MCF 10A (cell line): ENCODE measurements at places on chromosomes 3 and 15. TPM values are rescaled to one million over a fixed set of nuclear protein-coding genes. Genes with fewer than 3 reads are reported as not detected.

DNA sequence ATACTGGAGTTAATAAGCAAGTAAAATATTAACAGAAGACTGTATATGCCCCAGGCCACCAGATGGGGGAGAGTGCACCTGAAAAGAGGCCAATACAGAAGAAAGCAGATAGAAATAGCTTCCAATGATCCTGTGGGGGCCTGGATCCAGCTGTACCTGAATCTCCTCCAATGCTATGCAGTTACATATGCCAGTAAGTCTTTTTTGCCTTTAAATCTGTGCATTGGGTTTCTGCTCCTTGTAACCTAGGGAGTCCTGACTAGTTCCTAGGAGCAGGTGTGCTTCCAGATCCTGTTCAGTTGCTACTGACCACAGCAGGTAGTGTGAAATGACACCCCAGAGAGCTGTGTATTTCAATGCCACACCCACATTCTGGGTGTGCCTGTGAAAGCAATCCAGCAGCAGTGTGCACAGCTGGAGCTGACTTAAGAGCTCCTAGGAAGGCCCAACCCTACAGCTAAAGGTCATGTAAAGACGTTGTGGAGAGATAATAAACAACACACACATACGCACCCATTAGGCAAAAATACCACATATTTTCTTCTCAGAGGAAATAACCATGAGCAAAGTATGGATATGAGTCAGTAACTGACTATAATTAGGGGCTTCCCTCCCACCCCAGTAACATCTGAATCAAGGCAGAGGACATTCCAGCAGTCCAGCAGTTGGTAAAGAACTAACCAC lies 62.2 kb upstream of the AKAP13 start:
- H3K27ac ChIP-seq, result no peak overlapping the region
- peaks cover 21% of the 10 kb centered on the region for H3K4me1 ChIP-seq
- no peaks in the 10 kb centered on the region for H3K27me3 ChIP-seq
- no peak overlapping the region for H3K4me3 ChIP-seq
- H3K36me3 ChIP-seq, result no peaks in the 10 kb centered on the region

- DNase-seq, result no peak
- H3K4me1 ChIP-seq, result no peaks in the 10 kb centered on the region
- peaks cover 35% of the 10 kb centered on the region for H3K27me3 ChIP-seq
- no peak overlapping the region for H3K27ac ChIP-seq
- no peaks in the 10 kb centered on the region for H3K36me3 ChIP-seq
- H3K4me3 ChIP-seq, result no peak overlapping the region
These were observed 27.2 kb upstream of the DAZL start for GRCh38 chr3:16632395-16632794.

GRCh38 chr3:120693439-120694171 lies 11.6 kb upstream of the HGD start:
- peak overlapping the region; percentile 83 for H3K27ac ChIP-seq
- H3K4me3 ChIP-seq, result no peak overlapping the region
- no peaks in the 10 kb centered on the region for H3K36me3 ChIP-seq
- no peaks in the 10 kb centered on the region for H3K27me3 ChIP-seq
- peak; percentile 26 for DNase-seq
- H3K4me1 ChIP-seq, result peaks cover 7% of the 10 kb centered on the region

Gene CKMT1A
- total RNA-seq, result 11.4 and 27.5 TPM in 2 replicates

Gene CHRM5
- not detected in 2 replicates for total RNA-seq

GRCh38 chr3:172647823-172648222 lies 63.0 kb downstream of the NCEH1 start:
- H3K36me3 ChIP-seq, result no peaks in the 10 kb centered on the region
- H3K27ac ChIP-seq, result no peak overlapping the region
- peak; percentile 84 for DNase-seq
- H3K27me3 ChIP-seq, result no peaks in the 10 kb centered on the region
- H3K4me3 ChIP-seq, result no peak overlapping the region

- no peaks in the 10 kb centered on the region for H3K27me3 ChIP-seq
- no peak for DNase-seq
- H3K27ac ChIP-seq, result peak overlapping the region; percentile 16
- no peaks in the 10 kb centered on the region for H3K36me3 ChIP-seq
These were observed 13.6 kb upstream of the HRH1 start for GRCh38 chr3:11140713-11141104.

Gene AADACL2
- total RNA-seq, result not detected in 2 replicates

Gene ITIH4
- 0.58 and 2.9 TPM in 2 replicates for total RNA-seq

DNA sequence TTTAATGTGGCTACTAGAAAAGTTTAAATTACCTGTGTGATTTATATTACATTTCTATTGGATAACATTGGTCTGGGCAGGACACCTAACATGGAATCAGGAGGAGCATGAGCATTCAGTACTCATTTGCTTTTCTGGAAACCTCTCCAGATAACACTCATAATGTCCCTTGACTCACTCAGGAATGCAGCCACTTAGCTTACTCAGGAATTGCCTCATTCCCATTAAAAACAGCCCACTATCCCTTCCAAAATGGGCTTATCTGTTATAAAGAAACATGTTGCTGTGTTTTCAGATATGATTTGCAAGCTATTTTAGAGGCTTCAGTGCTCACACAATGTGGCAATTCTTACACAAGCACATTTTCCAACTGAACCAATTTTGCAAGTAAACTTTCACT lies 17.1 kb downstream of the GBE1 start:
- DNase-seq, result peak; percentile 80
- peaks cover 15% of the 10 kb centered on the region for H3K36me3 ChIP-seq
- no peaks in the 10 kb centered on the region for H3K27me3 ChIP-seq
- H3K4me1 ChIP-seq, result peaks cover 38% of the 10 kb centered on the region

Gene CTDSPL
- total RNA-seq, result 28.6 and 38.8 TPM in 2 replicates

DNA sequence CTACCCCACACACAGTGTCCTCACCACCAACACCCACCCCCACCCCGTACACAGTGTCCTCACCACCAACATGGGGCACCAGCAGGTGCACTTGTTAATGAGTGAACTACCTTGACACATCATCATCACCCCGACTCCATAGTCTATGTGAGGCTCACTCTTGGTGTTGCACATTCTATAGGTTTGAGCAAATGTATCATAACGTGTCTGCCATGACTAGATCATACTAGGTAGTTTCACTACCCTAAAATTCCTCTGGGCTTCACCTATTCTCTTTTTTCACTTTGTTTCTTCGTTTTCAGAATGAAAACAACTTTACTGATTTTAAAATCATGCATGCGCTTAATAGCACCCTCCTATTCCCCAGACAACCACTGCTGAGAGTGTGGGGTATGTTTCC lies 102.6 kb upstream of the SLC6A6 start:
- no peak for DNase-seq
- H3K36me3 ChIP-seq, result no peaks in the 10 kb centered on the region
- H3K27me3 ChIP-seq, result peaks cover 16% of the 10 kb centered on the region
- no peak overlapping the region for H3K27ac ChIP-seq

- no peak overlapping the region for H3K4me3 ChIP-seq
- peaks cover 7% of the 10 kb centered on the region for H3K27me3 ChIP-seq
- no peak for DNase-seq
- no peaks in the 10 kb centered on the region for H3K4me1 ChIP-seq
These were observed 283.5 kb downstream of the SV2B start for GRCh38 chr15:91383532-91383931.

DNA sequence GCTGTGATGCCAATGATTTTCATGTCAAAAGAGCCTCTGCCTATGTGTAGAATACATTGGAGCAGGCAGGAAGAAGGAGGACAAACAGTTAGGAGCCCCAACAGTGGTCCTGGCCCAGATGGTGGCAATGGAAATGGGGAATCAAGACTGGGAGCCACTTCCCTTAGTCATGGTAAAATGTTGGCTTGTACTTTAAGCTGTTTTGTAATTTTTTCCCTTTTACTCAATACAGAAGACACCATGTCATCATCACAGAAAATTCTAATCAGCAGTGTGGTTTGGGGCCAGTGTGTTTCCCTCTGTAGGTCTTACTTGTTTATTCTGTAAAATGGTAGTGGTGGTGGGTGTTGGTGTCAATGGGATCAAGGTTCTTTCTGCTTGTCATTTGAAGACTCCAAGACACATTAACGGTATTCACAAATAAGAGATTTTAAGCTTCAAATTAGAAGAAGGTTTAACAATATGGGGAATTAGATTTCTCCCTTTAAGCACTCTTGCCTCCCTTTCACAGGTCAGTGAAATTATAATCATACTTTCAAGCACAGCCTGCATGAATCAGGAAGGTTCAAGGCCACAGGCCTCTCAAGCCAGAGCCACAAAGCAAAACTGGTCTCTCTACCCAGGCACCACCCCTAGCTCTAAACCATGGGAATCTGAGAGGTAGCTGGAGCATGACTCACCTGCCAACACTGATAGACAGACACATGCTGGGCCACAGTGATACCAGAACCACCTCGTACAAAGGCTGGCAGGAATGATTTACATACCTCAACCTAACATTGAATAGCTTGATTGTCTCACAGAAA lies 24.9 kb downstream of the SIAH2 start:
- peak; percentile 68 for DNase-seq
- H3K27me3 ChIP-seq, result no peaks in the 10 kb centered on the region
- peaks cover 37% of the 10 kb centered on the region for H3K4me1 ChIP-seq
- H3K27ac ChIP-seq, result no peak overlapping the region
- peaks cover 31% of the 10 kb centered on the region for H3K36me3 ChIP-seq

Gene LEKR1
- 1.3 and 2.2 TPM in 2 replicates for total RNA-seq

- H3K36me3 ChIP-seq, result no peaks in the 10 kb centered on the region
- no peak overlapping the region for H3K4me3 ChIP-seq
- no peak for DNase-seq
These were observed 15.9 kb upstream of the ERC2 start for GRCh38 chr3:56484122-56484521.

DNA sequence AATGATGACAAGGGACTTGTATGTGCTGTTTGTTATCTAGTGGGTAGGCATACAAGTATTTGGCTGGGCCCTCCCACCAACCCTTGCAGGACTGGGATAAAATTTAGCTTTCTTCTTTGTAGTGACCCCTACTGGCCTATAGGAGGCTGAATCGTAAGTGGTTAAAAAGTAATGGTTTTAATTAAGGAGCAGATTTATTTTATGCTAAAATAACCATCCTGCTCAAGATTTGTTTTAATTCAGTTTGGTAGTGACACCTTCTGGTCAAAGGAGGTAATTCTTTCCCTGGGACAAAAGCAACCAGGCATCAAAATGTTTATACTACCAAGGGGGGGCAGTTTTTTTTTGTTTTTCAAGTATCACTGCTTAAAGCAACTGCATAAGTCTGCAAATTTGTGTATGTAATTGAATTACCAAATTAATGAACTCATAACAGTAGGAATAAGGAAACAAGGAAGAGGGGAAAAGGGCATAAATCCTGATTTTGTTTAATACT lies 70.7 kb downstream of the TOP2B start:
- H3K4me1 ChIP-seq, result peaks cover 5% of the 10 kb centered on the region
- H3K36me3 ChIP-seq, result peaks cover 35% of the 10 kb centered on the region
- DNase-seq, result peak; percentile 64
- H3K27me3 ChIP-seq, result no peaks in the 10 kb centered on the region

DNA sequence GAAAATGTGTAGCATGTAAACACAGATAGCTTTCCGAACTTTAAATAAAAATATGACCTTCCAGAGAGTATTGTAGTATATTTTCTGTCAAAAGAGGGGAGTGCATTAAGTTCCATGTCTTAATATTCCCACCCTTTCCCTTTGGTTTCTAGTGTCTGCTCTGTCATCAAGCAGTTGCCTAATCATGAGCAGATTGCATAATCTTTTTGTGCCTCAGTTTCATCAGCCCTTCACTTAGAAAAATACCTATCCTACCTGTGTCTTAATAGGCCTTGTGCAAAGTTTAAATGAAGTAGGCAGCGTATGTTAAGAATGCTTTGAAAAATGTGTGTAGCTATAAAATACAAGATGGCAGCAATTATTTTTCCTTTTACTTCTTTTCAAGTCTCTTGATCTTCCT lies 52.8 kb downstream of the CALML4 start:
- peak; percentile 54 for DNase-seq
- no peak overlapping the region for H3K4me3 ChIP-seq
- H3K27ac ChIP-seq, result no peak overlapping the region
- peaks cover 7% of the 10 kb centered on the region for H3K36me3 ChIP-seq
- H3K4me1 ChIP-seq, result peaks cover 31% of the 10 kb centered on the region

- peak overlapping the region; percentile 9 for H3K27ac ChIP-seq
- H3K4me3 ChIP-seq, result peak overlapping the region; percentile 47
- peak; percentile 78 for DNase-seq
- H3K4me1 ChIP-seq, result peaks cover 26% of the 10 kb centered on the region
- H3K27me3 ChIP-seq, result no peaks in the 10 kb centered on the region
These were observed 33.1 kb downstream of the RASGRP1 start for GRCh38 chr15:38531509-38531908.

GRCh38 chr3:186653080-186653707 lies 12.6 kb upstream of the HRG start:
- no peak for DNase-seq
- no peak overlapping the region for H3K4me3 ChIP-seq
- no peaks in the 10 kb centered on the region for H3K4me1 ChIP-seq
- H3K36me3 ChIP-seq, result no peaks in the 10 kb centered on the region

Gene TTLL13
- total RNA-seq, result 0.47 TPM in 1 of 2 replicates, not detected in the other

DNA sequence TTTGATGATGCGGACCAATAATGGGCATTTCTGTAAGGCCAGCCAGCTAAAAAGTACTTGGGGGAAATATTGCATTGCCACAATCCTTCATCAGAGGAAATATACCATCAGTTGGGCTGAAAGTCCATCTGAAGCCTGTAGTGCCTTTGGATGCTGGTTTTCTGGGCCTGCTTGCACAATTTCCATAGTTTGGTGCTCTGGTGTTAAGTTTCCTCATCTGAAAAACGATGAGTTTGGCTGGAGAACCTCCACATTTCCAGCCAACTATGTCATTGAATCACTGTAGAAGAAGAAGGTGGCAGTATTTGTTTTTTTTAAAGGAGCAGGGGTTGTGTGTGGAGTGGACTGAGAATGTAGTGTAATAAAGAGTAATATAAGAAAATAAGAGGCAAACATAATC lies 10.1 kb downstream of the CCNB2 start:
- H3K27ac ChIP-seq, result no peak overlapping the region
- no peak for DNase-seq
- H3K4me1 ChIP-seq, result no peaks in the 10 kb centered on the region
- H3K36me3 ChIP-seq, result peaks cover 36% of the 10 kb centered on the region
- no peaks in the 10 kb centered on the region for H3K27me3 ChIP-seq

Gene SPINK8
- not detected in 2 replicates for total RNA-seq

GRCh38 chr15:38049891-38050290 lies 115.5 kb downstream of the TMCO5A start:
- H3K27me3 ChIP-seq, result no peaks in the 10 kb centered on the region
- H3K4me3 ChIP-seq, result no peak overlapping the region
- peak; percentile 46 for DNase-seq
- no peak overlapping the region for H3K27ac ChIP-seq
- H3K36me3 ChIP-seq, result no peaks in the 10 kb centered on the region
- peaks cover 16% of the 10 kb centered on the region for H3K4me1 ChIP-seq
